CD8-positive, alpha-beta memory T cell (primary cell): ENCODE measurements at places on chromosomes 4 and X.

GRCh38 chr4:77451530-77451929 lies 154.1 kb upstream of the CXCL13 start:
- H3K27me3 ChIP-seq = no peaks in the 10 kb centered on the region
- no peak for DNase-seq
- H3K36me3 ChIP-seq = no peaks in the 10 kb centered on the region
- H3K4me1 ChIP-seq = no peaks in the 10 kb centered on the region
- H3K27ac ChIP-seq = no peak overlapping the region
- no peak overlapping the region for H3K4me3 ChIP-seq

- H3K27me3 ChIP-seq = no peaks in the 10 kb centered on the region
- DNase-seq = no peak
- H3K4me3 ChIP-seq = peak overlapping the region; percentile 63
Observed at GRCh38 chr4:40193016-40193571, 3.7 kb upstream of the RHOH start.

DNA sequence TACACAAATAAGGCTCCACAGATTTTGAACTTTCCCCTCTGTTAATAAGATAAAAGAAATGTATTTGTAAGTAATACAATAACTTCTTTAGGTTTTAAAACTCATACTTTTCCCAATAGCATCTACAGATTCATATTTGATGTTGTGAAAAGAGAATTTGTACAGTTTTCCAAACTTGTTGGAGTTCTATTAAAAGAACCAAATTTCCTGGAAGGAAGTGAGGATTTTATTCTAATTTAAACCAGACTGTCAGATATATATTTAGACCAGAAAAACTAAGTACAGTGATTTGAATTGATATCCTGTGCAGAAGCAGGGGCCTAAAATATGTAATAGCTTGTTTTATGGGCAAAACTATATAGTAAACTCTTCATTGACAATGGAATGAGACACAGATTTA lies 53.7 kb downstream of the NAA11 start:
- no peaks in the 10 kb centered on the region for H3K36me3 ChIP-seq
- no peak overlapping the region for H3K4me3 ChIP-seq
- no peaks in the 10 kb centered on the region for H3K27me3 ChIP-seq
- no peak for DNase-seq
- no peak overlapping the region for H3K27ac ChIP-seq
- no peaks in the 10 kb centered on the region for H3K4me1 ChIP-seq

- no peak for DNase-seq
- H3K36me3 ChIP-seq = peaks cover 4% of the 10 kb centered on the region
- no peaks in the 10 kb centered on the region for H3K4me1 ChIP-seq
- H3K4me3 ChIP-seq = no peak overlapping the region
- H3K27ac ChIP-seq = no peak overlapping the region
Observed at GRCh38 chr4:88467392-88467791, 10.5 kb downstream of the HERC5 start.

DNA sequence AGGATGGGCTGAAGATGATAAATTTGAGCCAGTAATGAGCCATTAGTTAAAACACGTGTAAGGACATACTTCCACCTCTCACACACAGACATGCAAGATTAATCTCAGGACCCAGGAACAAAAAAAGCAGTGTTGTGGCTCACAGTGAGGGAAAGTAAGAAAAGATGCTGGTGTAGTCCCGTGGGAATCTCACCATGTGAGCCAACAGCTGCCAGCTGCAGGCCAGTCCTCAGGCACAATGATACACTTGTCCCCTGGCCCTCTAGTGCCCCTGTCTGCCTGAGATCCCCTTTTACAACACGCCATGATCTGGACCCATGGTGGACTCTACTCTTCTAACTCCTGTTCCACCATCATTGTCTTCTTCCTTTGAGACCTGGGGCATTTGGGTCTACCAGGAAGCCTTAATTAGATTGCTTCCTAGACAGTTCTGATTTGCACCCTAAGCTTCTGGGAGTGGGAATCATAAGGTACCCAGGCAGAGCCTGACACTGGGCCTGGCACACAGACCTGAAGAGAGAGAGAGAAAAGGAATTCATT lies 194.7 kb downstream of the STIM2 start:
- no peaks in the 10 kb centered on the region for H3K4me1 ChIP-seq
- H3K36me3 ChIP-seq = no peaks in the 10 kb centered on the region
- no peak for DNase-seq
- H3K4me3 ChIP-seq = no peak overlapping the region
- no peak overlapping the region for H3K27ac ChIP-seq

DNA sequence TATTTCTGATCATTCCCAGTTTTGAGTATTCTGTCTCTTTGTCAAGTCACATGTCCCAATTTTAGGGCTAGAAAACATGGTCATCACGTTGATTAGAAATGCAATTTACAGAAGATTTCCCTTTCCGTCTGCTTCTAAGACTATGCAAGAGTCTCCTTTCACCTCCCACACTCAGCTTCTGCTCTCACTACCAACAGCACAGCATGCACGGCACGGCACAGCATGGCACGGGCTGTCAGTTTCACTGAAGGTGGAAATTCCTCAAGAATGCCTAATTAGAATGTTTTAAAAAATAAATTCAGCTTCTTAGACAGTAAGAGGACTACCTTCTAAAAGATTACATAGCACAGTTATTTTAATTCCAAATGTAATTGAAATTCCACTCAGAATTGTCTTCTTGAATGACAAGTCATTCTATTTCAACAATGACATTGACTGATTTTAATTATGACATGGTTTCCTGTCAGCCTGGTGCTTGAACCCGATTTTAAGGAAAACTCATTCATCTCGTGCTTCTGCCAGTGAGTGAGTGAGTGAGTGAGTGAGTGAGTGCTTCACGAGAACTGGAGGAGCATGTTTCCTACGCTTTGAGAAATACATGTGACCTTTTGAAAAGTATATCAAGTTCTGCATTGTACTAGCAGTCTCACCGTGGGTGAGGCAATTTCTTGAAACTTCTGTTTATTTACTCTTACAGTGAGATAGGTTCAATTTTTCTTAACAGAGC lies 124.8 kb upstream of the SORBS2 start:
- H3K27ac ChIP-seq = no peak overlapping the region
- H3K4me1 ChIP-seq = no peaks in the 10 kb centered on the region
- no peaks in the 10 kb centered on the region for H3K27me3 ChIP-seq
- no peak overlapping the region for H3K4me3 ChIP-seq
- no peak for DNase-seq
- no peaks in the 10 kb centered on the region for H3K36me3 ChIP-seq

GRCh38 chr4:108247387-108248049 lies 78.8 kb upstream of the LEF1 start:
- no peaks in the 10 kb centered on the region for H3K36me3 ChIP-seq
- no peak overlapping the region for H3K4me3 ChIP-seq
- no peak overlapping the region for H3K27ac ChIP-seq
- no peaks in the 10 kb centered on the region for H3K27me3 ChIP-seq

DNA sequence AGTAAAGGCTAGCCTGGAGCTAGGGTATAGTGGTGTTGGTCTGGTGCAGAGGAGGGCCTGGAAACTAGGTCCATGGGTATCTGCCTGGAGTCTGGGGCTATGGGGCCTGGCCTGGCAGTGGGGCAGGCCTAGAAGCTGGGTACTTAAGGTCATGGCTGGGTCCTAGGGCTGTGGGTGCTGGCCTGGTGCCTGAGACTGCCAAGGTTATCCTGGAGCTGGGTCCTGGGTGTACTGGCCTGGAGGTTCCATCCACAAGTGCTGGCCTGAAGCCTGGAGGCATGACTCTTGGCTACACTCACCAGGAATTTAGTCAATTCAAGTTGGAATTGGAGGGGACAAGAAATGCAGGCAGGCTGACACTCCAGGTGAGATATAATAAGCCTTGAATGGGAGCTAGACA lies 108.4 kb upstream of the ZCCHC13 start:
- no peak overlapping the region for H3K4me3 ChIP-seq
- DNase-seq = no peak
- H3K36me3 ChIP-seq = no peaks in the 10 kb centered on the region

DNA sequence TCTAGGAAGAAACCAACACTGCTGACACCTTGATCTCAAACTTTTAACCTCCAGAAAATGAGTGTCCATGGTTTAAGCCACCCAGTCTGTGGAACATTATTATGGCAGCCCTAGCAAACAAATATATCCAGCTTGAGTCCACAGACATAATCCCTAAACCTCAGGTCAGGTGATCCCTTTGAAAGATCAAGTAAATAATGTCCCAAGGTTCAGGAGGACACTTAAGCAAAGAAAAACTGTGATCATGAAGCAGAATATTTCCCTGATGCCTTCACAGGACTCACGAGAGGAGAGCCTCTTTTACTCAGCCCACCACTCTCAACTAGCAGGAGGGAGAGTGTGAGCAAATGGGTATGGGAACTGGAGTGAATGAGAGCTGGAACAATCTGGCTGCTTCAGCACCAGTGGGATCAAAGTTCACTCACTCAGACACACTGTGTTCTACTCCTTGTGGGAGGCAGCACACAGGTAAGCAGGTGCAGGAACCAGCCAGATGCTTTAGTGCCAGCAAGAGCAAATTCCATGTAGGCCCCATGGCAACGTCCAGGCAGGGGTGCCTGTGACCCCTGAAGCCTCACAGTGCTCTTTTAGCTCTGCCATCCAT lies 608.4 kb downstream of the RAB28 start:
- H3K4me3 ChIP-seq = no peak overlapping the region
- H3K27ac ChIP-seq = no peak overlapping the region
- no peaks in the 10 kb centered on the region for H3K27me3 ChIP-seq
- H3K36me3 ChIP-seq = no peaks in the 10 kb centered on the region

DNA sequence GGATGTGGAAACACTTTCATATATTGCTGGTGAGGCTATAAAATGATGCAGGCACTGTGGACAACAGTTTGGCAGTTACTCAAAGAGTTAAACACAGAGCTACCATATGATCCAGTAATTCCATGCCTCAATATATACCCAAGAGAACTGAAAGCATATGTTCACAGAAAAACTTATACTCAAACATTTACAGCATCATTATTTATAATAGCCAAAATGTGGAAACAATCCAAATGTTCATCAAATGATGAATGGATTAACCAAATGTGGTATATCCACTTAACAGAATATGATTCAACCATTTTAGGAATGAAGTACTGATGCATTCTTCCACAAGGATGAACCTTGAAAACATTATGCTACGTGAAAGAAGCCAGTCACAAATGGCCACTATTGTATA lies 603.8 kb downstream of the IQCM start:
- H3K27me3 ChIP-seq = no peaks in the 10 kb centered on the region
- no peak for DNase-seq
- no peak overlapping the region for H3K27ac ChIP-seq
- H3K36me3 ChIP-seq = no peaks in the 10 kb centered on the region
- H3K4me3 ChIP-seq = no peak overlapping the region

DNA sequence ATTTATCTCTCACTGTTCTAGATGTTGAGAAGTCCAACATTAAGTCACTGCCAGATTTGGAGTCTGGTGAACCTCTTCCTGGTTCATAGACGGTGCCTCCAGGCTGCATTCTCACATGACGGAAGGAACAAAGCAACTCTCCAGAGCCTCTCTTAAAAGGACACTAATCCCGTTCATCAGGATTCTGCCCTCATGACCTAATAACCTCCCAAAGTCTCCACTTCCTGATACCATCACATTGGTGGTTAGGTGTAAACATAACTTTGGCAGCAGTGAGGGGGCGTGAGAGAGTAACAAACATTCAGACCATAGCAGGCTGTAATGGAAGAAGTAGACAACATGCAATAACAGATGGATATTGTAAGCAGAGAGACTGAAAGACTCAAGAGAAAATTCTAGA lies 388.6 kb downstream of the PDHA2 start:
- H3K4me1 ChIP-seq = no peaks in the 10 kb centered on the region
- no peak overlapping the region for H3K27ac ChIP-seq
- no peaks in the 10 kb centered on the region for H3K27me3 ChIP-seq
- no peak overlapping the region for H3K4me3 ChIP-seq
- H3K36me3 ChIP-seq = no peaks in the 10 kb centered on the region

DNA sequence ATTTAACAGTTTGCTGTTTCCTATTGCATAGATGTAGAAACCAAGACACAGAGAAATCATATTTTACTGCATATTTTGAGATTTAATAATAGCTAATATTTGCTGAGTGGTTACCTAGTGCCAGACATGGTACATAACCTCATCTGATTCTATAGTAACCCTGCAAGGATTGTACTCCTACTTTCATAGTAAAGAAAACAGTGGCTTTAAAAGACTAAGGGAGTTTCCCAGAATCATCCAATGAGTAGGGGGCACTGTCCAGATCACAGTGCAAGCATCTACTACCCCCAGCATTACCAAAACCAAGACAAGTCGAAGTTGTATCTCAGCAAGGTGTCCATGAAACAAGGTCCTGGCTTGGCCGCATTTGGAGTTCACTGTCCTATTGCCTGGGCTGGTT lies 224.5 kb upstream of the TENM3 start:
- H3K27me3 ChIP-seq = no peaks in the 10 kb centered on the region
- no peaks in the 10 kb centered on the region for H3K36me3 ChIP-seq
- H3K27ac ChIP-seq = no peak overlapping the region
- no peak for DNase-seq
